ENCODE measurements at places on chromosomes 3 and 15. TPM values are rescaled to one million over a fixed set of nuclear protein-coding genes. Genes with fewer than 3 reads are reported as not detected.

Gene DPPA2
- not detected for total RNA-seq

Gene SGO1
- 39.2 TPM for total RNA-seq

Gene CYP8B1
- total RNA-seq: not detected

Gene CISH
- 269 TPM for total RNA-seq

Gene CHL1
- total RNA-seq: not detected

Gene FRMD5
- 0.16 TPM for total RNA-seq

Gene CAPN3
- 2.7 TPM for total RNA-seq

Gene FBLN2
- 0.05 TPM for total RNA-seq

Gene SLC35G2
- 2.0 TPM for total RNA-seq

Gene EDEM1
- 105 TPM for total RNA-seq

Gene ADGRG7
- total RNA-seq: not detected

Gene AP4E1
- 9.0 TPM for total RNA-seq

Gene TMEM158
- not detected for total RNA-seq

Gene ZKSCAN7
- 2.0 TPM for total RNA-seq

Gene SCN11A
- 0.09 TPM for total RNA-seq

Gene OXSR1
- total RNA-seq: 53.7 TPM

Gene CYP1A2
- not detected for total RNA-seq

Gene ITIH1
- total RNA-seq: not detected

Gene C3orf20
- not detected for total RNA-seq

Gene MORC1
- total RNA-seq: not detected

Gene PML
- total RNA-seq: 72.6 TPM

Gene ALDH1A2
- not detected for total RNA-seq

Gene EPB42
- total RNA-seq: not detected

Gene CHRM5
- not detected for total RNA-seq

Gene CCDC51
- total RNA-seq: 17.5 TPM

Gene UPK1B
- total RNA-seq: 0.25 TPM

Gene NCBP2
- 94.8 TPM for total RNA-seq

Gene SLC27A2
- 20.7 TPM for total RNA-seq

Gene GP9
- total RNA-seq: not detected

Gene PIAS1
- 45.8 TPM for total RNA-seq

Gene EPHA3
- total RNA-seq: 0.07 TPM

Gene ZNF860
- 0.11 TPM for total RNA-seq

Gene STAC
- total RNA-seq: 0.27 TPM

Gene HTR3E
- total RNA-seq: not detected

Gene FES
- 12.2 TPM for total RNA-seq

Gene DCLK3
- total RNA-seq: 0.30 TPM

Gene SCAMP5
- total RNA-seq: 4.5 TPM

Gene ECT2
- 39.4 TPM for total RNA-seq

Gene EIF4E3
- 28.7 TPM for total RNA-seq

Gene CELSR3
- 7.9 TPM for total RNA-seq

Gene MRPS25
- 52.3 TPM for total RNA-seq

Gene CTDSPL
- total RNA-seq: 5.3 TPM

Gene ITIH4
- total RNA-seq: 4.0 TPM

Gene AHSG
- not detected for total RNA-seq

Gene PRKCD
- total RNA-seq: 26.5 TPM

Gene TICRR
- total RNA-seq: 28.9 TPM

Gene DISP2
- 0.04 TPM for total RNA-seq

Gene SH2D7
- total RNA-seq: not detected

Gene TMEM207
- not detected for total RNA-seq

Gene NCEH1
- 4.9 TPM for total RNA-seq

Gene SLC30A4
- total RNA-seq: 1.9 TPM

Gene DTWD1
- 20.4 TPM for total RNA-seq

Gene GRAMD2A
- total RNA-seq: 0.11 TPM

Gene ASTE1
- total RNA-seq: 9.1 TPM

Gene GOLGA6D
- total RNA-seq: not detected

Gene NRROS
- total RNA-seq: 19.7 TPM
